NCI-H187 (cell line): ENCODE measurements at places on chromosomes 6 and 20.

DNA sequence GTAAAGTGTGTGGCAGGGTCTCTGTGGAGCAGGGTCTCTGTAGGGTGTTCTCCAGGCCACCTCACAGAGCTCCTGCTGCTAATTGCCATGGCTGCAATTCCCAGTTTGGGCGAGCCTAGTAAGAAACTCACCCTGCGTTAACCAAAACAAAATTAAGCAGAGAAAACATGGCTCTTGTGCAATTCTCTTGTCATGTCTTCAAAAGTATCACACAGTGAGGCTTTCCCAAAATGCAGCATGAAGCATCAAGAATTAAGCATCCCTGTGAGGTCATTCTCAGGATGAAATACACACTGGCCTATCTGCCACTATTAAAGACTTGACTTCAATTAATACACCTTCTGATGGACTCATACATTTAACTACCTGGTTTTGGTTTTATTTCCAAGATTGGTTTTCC, 72.8 kb downstream of the KIF13A start:
- DNase-seq, result no peak

DNA sequence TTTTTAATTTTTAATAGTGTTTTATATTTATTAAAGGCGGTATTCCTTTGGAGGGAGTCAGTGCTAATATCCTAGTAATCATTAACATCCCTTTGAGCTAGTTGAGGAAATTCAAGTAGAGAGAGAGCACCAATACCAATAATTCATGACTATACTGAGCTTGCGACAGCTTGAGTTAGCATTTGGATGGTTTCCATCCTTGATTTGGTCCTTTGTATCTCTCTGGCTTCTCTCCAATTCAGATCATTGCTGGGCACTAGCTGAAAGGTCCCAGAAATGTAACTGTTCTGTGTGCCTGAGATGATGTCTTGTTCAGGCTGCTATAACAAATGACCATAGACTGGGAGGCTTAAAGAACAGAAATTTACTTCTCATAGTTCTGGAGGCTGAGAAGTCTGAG, 77.0 kb downstream of the RNF144B start:
- DNase-seq, result no peak

- DNase-seq, result no peak
Observed at GRCh38 chr6:134535831-134536230, 217.9 kb upstream of the SGK1 start.

DNA sequence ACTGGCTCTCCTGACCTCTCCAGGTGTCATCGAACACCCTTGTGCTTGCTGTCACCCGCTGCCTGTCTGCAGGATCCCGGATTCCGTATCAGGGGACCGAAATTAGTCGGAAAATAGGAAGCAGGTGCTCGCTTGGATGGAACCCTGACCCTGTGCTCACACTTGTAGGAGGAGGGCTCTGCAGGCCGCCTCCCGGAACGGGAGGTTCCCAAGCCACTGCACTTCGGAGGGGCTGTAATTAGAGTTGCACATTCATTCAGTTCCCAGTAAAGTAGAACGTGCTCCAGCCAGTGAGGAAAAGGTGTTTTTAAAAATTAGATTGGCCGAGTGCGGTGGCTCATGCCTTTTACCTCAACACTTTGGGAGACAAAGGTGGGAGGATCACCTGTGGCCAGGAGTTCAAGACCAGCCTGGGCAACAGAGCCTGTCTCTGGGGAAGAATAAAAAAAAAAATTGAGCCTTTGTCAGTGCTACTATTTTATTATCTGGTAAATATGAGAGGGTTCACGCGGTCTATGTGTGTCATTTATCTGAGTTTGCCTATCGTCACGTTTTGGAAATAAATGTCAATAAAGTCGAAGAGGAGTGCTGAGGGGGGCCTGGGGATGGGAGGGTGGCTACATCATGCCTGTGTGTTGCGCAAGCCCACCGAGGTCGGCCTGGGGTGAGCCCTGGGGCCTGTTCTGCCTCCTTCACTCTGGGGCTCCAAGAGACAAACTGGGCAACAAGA, 1.5 kb upstream of the GMEB2 start:
- peak; percentile 80 for DNase-seq

DNA sequence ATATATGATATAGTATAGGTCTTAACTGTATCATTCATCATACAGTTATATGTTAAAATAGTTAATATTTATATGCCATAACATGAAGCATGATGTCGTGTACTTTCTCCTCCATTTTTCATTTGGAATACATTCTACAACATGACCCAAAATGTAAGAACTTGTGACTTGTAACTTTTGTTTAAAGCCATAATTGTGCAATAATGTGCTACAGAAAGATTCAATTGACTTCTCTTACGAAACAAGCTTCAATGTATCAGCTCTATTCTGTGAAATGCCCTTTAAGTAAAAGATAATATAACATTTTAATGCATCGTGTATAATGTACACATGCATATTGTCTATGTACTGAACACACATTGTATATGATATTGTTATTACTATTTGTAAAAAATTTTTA, 76.7 kb upstream of the FABP7 start:
- no peak for DNase-seq

- DNase-seq, result no peak
Observed at GRCh38 chr20:49132995-49133478, 55.1 kb downstream of the STAU1 start.

DNA sequence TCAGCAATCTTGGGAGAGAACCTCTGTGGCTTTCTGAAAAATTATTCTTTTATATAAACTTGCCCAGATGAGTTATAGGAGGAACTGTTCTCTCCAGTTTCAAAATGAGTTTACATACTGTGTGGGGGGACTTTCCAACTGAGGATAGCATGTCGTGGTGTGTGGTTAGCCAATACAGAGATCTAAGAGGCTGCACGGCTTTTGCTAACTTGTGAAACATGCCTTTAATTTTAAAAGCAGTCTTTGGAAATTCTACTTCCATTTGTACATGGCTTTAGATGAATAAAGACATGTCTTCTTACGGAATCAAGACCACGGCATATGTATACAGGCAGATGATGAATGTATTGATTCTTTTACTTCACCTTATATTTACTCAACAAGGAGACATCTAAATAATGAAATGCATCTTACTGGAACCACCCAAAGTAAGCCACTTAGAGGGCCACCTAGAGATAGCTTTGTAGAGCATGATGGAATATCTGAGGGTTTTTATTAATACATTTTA, 39.8 kb downstream of the HIVEP1 start:
- DNase-seq, result no peak

DNA sequence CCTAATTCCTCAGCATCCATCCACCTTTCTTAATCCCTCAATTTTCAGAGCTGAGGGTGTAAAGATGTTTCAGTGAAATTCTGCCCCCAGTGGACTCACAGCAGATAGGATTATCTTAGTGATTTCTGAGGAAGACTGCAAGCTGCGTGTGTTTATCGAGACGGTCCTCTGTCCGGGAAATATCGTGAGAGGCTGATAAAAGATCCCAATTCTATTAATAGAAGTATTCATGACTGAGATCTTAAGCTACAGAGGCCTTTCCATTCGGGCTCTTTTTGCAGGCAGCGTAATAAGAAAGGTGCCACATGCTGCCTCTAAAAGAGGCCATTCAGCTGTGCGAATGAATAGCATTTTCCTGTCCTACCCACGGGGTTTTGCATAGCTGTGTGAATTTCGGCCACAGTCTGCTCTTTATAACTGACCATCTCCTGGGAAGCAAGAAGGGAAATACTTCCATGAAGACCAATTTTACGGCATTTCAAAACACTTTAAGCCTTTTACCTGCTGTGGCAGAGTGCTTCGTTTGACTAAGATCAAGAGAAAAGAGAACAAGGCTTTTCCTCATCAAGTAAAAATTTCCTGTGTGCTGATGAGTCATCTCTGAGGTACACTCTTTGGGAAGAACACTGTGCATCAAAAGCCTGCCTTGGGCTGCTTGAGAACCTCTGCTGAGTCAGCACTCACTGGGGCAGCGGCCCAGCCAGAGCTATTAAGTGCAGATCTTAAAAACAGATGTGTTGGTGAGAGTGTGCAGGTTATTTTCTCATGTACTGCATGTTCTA, 208.8 kb downstream of the ARHGAP18 start:
- DNase-seq, result no peak

DNA sequence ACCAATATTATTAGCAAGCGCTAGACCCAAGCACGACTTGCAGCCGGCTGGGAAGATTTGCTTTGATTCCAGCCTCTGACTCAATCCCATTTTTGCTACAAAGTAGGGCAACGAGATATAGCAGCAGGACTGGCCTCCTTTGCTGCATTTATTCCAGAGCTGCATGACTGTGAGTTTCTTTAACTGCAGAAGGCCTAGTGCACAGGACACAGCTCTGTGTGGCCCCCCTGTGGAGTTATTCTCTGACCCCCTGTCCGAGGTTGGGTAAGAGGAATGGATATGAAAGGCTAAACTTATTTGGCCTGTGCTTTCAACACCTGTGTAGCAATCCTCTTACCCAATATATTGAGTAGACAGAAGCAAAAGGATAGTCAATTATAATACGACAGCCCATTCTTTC, 133.3 kb upstream of the SPTLC3 start:
- no peak for DNase-seq

- no peak for DNase-seq
Observed at GRCh38 chr6:21586740-21587178, 6.8 kb upstream of the SOX4 start.
